ENCODE measurements at places on chromosomes 1 and 21.

DNA sequence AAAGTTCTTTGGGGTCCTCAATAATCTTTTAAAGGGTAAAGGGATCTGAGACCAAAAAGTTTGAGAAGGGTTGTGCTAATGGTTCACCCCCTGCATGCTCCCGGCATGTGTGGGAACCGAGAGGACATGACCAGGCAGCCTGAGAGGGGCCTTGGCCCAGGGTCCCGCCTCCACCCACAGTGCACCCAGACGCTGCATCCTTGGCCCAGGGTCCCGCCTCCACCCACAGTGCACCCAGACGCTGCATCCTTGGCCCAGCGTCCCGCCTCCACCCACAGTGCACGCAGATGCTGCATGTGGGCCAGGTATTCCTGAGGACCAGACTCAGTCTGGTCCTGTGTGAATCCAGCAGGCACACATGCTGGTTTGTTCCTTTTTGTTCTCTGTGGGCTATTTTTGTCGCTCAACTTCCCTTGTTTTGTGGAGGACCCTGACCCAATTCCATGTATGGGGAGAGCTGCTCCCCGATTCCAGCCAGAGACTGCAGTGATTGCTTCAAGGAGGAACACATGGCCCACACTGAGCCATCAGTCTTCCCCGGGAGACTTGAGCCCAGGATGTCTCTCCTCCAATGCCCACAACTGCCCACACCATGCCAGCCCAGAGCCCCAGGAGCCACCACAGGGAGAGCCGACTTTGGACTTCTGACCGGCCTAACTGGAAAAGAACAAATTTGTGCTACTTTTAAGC is 3.5 kb downstream of the NPHP4 start:
- no peak for DNase-seq

GRCh38 chr1:2468041-2468472 is 8.0 kb upstream of the PLCH2 start:
- DNase-seq: no peak

- DNase-seq: no peak
Observed at GRCh38 chr1:67441183-67441582, 11.0 kb upstream of the SERBP1 start.

- no peak for DNase-seq
Observed at GRCh38 chr1:18635891-18636595, 5.4 kb downstream of the PAX7 start.

DNA sequence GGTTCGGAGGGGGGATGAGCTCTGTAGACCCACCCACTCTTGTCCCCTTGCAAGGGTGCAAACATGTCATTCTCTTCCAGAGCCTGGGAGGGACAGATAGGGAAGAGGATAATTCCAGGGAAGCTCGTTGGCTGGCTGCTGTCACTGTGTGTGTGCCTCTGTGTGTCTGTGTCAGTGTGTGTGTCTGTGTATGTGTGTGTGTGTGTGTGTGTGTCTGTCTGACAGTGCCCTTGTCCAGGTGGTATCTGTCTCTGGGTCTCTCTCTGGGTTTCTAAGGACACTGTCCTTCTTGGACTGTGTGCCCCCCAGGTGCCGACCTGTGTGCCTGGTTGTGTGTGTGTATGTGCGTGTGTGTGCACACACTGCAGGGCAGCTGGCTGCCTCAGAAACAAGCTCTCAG is 90.5 kb downstream of the ACTL8 start:
- no peak for DNase-seq

GRCh38 chr1:96522927-96523326 is 198.7 kb upstream of the PTBP2 start:
- DNase-seq: no peak

DNA sequence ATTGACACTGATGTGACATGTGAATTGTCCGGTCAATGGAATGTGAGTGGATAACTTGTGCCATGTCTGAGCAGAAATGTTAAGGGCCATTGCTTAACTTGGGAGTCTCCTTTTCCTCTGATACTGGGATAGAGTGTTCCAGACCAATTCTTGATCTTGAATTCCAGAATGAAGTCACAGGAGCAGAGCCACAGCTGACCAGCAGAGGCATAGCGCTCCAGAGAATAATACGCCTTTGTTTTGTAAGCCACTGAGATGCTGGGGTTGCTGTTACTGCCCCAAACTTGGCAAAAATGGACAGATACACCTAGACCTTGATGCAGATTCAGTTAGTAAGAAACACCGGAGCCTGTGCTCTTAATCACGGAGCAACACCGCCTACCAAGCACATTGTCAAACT is 6.3 kb downstream of the KCNJ6 start:
- no peak for DNase-seq

DNA sequence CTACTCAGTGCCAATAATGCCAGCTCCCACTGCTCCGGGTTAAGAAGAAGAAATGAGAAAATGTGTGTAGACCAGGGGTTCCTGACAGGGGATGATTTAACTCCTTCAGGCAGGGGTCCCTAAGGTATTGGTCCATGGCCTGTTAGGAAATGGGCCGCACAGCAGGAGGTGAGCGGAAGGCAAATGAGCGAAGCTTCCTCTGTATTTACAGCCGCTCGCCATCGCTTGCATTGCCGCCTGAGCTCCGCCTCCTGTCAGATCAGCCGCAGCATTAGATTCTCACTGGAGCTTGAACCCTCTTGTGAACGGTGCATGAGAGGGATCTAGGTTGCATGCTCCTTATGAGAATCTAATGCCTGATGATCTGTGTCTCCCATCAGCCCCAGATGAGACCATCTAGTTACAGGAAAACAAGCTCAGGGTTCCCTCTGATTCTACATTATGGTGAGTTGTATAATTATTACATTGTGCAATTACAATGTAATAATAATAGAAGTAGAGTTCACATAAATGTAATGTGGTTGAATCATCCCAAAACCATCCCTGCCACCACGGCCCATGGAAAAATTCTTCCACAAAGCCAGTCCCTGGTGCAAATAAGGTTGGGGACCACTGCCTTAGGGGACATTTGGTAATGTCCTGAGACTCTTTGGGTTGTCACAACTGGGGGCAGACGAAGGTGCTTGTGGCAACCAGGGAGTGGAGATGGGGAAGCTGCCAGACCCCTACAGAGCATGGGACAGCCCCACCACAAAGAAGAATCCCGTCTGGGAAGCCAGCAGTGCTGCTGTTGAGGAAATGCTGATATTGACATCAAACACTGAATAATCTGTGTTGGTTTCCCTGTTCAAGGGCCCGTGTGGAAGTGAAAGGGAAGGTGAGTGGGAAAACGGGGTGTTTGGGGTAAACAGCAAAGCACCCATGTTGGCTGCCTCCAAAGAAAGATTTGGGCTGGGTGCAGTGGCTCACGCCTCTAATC is 60.8 kb downstream of the DHRS3 start:
- DNase-seq: no peak

DNA sequence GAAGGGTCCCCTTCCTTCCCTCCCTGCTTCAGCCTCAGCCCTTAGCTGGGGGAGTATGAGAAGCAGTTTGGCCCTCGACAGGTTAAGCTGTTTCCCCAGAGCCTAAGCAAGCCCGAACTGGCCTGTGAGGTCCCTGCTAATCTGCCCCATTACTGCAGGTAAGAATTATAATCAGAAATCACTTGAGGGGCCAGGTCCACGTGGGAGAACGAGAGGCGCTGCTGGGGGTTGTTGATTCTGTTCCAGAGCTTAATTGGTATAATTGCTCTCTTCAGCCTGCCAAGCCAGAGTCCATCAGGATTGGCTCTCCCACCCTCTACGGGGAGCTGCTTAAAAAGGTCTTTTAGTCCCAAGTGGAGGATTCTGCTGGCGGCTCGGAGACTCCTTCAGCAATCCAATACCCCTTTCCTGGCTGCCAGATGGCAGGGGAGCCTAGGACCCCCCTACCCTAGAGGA is 70.8 kb downstream of the UBE2T start:
- DNase-seq: no peak

GRCh38 chr1:171166361-171166760 is 18.7 kb upstream of the FMO2 start:
- no peak for DNase-seq

- DNase-seq: no peak
Observed at GRCh38 chr1:179663810-179664209, 72.2 kb downstream of the TDRD5 start.

- DNase-seq: no peak
Observed at GRCh38 chr1:116508984-116509980, 61.5 kb downstream of the CD58 start.

DNA sequence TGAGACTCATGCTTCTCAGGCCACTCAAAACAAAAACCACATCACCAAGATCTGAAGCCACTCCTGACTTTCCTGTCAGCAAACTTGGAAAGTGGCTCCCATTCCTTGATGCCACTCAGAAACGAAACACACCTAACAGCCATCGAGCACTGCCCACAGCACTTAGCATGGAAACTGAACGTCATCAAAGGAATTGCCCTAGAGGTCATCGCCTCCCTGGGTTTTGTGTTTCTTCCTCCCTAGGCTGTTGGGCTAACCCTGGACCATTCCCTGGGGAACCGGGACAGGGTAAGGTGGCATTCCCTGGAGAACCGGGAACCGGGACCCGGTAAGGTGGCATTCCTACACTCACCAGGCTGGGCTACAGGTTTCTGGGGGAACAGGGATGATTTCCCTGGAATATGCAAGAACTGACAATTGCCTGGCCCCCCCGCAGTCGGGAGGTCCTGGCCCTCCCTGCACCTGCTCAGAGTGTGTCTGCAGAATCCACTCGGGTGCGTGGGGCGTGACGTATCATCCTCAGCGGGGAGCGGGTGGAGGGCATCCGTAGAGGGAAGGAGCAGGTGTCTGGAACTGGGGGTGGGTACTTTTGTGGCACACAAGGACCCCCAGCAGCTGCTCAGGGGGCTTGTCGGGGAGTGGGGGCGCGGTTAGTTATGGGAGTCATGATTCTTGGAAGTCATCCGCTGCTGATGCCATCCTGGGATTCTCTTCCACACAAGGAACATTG is 30.3 kb downstream of the SLC45A1 start:
- no peak for DNase-seq

GRCh38 chr1:47693115-47693514 is 255.3 kb downstream of the FOXD2 start:
- DNase-seq: no peak

- DNase-seq: no peak
Observed at GRCh38 chr1:87473203-87473661, 144.6 kb downstream of the LMO4 start.

DNA sequence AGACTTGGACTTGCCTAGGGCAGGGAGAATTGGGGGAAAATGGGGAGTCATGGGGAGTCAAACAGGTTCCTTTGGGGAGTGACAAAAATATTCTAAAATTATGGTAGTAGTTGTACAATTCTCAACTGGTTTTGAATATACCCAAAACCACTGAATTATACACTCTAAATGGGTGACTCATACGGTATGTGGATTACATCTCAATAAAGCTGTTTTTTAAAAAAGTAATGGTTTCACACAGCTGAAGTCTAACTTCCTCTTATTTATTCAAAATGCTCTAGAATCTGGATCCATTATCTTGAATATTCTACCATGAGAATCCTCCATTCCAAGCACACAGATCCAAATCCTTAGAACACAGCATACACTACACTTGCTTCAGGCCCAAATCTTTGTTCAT is 11.1 kb downstream of the EIF4G3 start:
- no peak for DNase-seq

DNA sequence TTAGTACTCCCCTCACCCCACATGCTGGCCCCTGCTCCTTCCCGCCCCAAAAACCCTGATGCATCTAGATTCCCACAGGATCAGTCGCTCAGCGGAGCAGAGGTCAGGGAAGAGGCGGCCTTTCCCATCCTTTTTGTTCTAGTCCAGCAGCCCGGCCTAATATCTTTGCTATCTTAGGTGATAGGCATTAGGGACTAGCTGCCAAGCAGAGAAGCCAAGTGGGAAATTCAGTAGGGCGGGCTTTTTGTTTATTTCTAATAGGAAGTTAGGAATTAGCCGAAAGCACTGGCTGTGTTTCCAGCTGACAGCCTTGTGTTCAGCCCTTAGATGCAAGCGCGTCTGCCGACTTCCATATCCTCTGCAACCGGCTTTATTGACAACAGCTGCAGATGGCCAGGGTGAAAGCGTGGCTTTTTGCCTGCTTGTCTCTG is 59.0 kb upstream of the BCAR3 start:
- DNase-seq: no peak

DNA sequence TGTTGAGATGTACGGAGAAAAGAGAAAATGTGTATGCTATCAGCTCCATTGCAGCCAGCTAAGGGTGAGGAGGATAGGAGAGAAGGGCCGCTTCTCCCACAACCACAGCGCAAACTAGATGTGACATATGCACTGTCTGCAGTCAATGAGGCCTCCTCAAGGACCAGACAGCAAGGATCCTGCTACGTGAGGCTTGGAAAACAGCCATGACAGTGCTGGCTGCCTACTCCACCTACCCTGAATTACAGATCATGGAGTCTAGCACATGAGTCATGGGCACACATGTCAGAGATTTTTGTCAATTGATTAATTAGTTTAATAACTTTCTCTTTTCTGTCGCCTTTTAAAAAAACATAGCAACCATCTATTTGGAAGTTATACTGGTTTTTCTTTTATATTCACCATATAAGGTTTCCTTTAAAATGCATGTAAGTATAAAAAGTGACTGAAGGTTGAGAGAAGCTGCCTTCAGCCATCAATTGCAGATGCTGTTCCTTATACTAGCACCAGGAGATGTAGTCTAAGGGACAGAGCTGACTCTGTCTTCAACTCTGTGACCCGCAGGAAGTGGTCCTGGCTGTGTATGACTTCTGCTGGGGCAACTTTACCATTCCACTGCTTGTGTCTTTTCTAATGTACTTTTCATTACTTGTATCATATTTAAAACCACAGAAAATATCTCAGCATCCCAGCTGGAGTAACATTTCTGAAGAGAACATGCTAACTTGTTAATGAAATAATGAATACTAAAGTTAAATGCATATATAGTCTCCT is 3.1 kb downstream of the VPS26C start:
- no peak for DNase-seq

- peak; percentile 87 for DNase-seq
Observed at GRCh38 chr1:225655509-225656258, 2.8 kb upstream of the ENAH start.

DNA sequence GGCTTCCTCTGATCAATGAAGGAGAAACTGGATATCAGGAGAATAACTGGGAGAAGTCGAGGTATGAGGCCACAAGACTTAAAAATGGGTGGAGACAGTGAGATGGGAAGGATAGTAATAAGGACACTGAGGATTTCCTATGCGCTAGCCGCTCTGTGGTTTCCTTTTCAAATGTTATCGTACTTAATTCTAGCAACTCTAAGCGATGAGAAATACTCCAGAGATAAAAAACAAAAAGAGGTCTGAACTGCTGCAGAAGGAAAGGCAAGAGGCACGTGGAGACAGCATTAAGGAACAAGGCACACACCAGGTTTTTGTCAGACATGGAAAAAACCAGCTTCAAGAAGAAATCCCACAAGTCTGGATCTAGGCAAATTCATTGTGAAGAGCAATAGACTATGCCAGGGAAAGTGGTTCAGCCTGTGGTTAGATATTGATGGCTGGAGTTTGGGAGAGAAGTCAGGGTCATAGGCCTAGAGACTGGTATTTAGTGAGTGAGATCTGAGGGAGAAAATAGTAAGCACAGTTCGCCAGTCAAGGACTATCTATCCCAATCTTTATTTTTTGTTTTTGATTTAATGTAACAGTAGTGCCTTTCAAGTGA is 5.3 kb downstream of the CLCA2 start:
- no peak for DNase-seq

- DNase-seq: no peak
Observed at GRCh38 chr1:3001471-3002348, 19.6 kb upstream of the ACTRT2 start.

GRCh38 chr1:147640553-147641165 is 29.7 kb downstream of the ACP6 start:
- DNase-seq: peak; percentile 92

- DNase-seq: no peak
Observed at GRCh38 chr1:44265656-44266358, 52.5 kb downstream of the DMAP1 start.

- no peak for DNase-seq
Observed at GRCh38 chr1:233640179-233640578, 26.3 kb downstream of the KCNK1 start.

All from posterior cingulate gyrus (tissue), 11 donors.